ENCODE measurements at places on chromosomes 4 and X. TPM values are rescaled to one million over a fixed set of nuclear protein-coding genes. Genes with fewer than 3 reads are reported as not detected.

Gene CCDC120
- polyA plus RNA-seq, result 7.9 TPM

Gene ETDA
- not detected for polyA plus RNA-seq

Gene EPGN
- polyA plus RNA-seq, result 0.81 TPM

Gene AMER1
- 7.5 TPM for polyA plus RNA-seq

Gene PRRG1
- 22.9 TPM for polyA plus RNA-seq

- DNase-seq, result no peak
These were observed 986.0 kb downstream of the CCSER1 start for GRCh38 chr4:91113130-91113706.

GRCh38 chr4:6426571-6427438 is 45.6 kb downstream of the PPP2R2C start:
- no peak for DNase-seq

DNA sequence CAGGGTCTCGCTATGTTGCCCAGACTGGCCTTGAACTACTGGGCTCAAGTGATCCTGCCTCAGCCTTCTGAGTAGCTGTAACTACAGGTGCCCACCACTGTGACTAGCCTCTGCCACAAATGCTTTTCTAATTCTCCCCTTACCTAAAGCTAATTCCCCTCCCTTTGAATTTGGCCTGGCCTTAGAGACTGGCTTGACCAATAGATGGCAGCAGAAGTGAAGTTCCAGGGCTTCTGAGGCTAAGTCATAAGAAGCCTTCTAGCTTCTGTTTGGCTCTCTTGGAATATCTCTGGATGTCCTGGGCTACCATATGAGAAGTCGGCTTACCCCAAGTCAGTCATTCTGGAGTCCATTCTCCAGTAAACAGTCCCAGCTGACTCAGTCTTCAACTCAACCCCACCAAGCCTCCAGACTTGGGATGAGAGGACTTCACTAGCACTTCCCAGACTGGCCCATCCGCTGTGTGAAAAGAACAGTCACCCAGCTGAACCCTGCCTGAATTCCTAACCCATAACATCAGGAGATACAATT is 61.0 kb downstream of the HPRT1 start:
- no peak for DNase-seq

GRCh38 chr4:3320361-3321023 is 27.7 kb downstream of the RGS12 start:
- DNase-seq, result no peak

GRCh38 chrX:135295238-135295943 is 13.9 kb upstream of the ETDC start:
- DNase-seq, result peak; percentile 32

DNA sequence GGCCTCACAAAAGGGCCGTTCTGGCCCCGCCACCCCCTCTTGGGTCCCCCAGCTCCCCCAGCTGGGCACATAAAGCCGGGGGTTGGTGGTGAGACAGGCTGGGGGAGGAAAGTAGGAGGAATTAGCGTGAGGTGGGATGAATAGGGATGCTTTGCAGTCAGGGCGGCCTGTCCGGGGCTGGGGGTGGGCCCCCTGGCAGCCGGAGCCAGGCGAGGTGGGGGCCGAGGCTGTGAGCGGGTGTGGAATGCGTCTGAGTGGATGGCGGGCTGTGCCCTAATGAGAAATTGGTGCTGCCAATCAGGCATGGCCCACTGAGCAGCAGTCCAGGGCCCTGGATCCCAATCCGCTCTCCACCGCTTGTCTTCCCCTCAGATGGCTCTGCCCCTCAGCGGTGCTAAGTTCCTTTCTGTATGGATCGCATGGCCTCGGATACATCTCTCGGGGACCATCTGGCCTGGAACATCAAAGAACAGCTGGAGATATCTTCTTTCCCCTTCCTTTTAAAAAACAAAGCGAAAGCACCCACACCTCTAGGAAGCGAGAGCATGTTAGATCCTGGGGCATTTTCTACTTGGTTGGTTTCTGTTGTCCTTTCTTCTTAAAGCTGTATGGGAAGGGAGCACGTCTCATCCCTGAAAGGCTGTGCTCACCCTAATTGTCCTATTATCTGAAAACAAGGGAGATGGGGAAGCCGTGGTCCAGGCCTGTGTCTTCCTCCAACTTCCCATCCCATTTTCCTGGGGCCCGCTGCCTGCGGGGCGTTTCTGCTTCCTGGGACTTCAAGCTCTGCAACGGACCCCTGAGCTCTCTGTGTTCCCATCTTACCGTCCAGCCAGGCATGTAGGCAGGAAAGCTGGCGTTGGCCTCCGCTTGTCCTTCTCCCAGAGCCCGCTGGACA is 106.9 kb downstream of the SORCS2 start:
- no peak for DNase-seq

Measured in left renal cortex interstitium (tissue), 4 donors.